ENCODE measurements at places on chromosomes 7 and 10.

DNA sequence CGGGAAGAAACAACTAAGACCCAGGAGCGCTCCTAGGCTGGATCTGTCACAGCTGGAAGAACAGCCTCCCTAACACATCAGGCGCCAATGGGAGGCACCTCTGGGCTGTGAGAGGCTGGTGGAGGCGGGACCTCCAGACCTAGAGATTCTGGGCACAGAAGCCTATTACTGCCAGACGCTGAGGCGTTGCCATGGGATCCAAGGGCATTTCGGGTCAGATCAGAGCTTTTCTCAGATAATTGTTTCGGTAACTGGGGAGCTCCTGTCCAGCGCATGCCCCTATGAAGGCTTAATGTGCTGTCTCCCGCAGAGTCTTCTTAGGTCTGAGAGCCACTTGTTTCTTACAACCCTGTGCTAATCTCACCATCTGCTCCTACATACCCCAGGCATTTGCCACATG lies 339.2 kb downstream of the ZNF716 start:
- no peak for DNase-seq

DNA sequence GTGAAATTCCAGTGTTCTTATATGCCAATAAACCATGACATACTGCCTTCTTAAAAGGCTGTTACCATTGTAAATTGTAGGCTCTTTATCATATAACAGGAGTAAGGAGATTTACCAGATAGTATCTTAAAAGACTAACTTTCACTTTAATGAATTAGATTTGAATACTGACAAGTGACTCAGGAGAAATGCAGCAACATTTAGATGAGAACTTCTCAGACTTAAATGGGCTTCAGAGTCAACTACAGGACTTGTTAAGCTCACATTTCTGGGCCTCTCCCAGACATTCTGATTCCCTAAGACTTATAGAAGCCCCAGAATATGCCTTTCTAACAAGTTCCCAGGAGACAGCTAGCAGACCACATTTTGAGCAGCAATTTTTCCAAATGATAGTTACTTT lies 466.3 kb downstream of the ARL4A start:
- DNase-seq = no peak

DNA sequence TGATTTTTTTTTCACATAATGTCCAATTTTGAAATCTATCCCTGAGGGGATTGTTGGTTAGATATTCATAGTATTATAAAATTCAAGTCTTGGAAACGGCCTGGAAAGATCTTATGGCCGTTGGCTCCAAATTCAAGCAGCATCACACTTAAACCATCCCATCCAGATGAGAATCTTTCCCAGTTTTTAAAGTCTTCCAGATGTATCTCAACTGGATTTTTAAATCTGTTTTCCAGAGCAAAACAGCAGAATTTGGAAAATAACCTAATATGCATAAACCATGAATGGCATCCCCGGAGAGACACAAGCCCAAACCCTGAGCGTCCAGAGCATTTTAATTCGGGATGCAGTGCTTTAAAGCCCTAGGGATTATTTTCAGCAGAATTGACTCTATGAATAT lies 208.2 kb upstream of the PRKCQ start:
- no peak for DNase-seq

GRCh38 chr10:88526501-88527105 lies 56.5 kb downstream of the RNLS start:
- DNase-seq = no peak

DNA sequence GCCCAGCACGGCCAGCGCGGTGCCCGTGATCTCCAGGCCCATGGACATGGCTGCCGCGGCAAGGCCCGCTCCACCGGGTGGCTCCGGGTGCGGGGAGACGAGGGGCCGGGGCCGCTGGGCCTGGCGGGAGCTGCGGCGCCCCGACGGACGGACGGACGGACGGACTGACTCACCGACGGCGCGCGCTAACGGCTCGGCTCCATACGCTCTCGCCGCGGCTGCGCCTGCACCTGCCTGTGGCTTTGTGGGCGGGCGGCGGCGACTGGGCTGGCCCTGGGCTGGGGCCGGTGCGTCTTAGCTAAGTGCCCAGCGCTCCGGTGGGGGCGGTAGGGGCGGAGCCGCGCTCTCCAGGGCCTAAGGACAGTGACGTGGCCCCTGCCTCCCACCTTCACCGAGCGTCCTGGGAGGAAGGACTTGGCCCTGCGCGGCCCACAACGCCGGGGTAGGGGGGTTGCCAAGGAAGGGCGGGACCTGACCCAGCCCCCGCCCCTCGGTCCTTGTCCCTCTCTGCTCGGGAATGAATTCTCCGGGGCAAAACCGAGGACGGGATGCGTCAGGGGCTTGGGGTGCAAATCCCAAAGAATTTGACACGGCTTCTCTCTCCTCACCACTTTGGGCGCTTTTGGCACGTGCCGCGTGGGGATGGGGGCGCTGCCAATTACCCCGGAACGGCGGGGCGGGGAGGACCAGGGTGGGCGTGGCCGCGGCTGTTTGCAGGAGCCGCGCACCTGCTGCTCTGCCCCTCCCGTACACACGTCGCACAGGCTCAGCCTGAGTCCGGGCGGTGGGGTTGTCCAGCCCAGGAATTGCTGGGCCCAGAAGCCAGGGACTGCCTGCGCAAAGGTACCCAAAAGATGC lies at the start of gene CLDN3:
Gene CLDN3 (minus strand): TSS at position 269 of the 858 bp plus-strand sequence. CDS start 221 bp downstream, at position 48.
- DNase-seq = peak; percentile 48

DNA sequence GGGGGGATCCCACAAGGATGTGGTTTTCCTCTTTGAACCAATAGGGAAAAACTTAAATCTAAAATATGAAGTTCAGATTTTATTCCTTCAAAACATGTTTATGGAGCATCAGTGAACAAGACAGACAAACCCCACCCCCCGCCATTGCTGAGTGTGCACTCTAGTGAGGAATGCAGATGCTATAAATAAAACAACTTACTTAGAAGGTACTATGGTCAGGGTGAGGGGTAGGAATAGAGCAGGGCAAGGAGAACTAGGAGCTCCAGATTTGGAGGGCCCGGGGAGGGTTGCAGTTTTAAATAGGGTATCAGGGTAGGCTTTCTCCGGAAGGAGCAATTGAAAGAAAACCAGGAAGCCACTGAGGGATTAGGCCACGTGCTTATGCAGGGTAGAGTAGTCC lies 47.9 kb downstream of the CELF2 start:
- DNase-seq = no peak

- no peak for DNase-seq
These were observed 158.6 kb downstream of the NRF1 start for GRCh38 chr7:129769866-129770808.

DNA sequence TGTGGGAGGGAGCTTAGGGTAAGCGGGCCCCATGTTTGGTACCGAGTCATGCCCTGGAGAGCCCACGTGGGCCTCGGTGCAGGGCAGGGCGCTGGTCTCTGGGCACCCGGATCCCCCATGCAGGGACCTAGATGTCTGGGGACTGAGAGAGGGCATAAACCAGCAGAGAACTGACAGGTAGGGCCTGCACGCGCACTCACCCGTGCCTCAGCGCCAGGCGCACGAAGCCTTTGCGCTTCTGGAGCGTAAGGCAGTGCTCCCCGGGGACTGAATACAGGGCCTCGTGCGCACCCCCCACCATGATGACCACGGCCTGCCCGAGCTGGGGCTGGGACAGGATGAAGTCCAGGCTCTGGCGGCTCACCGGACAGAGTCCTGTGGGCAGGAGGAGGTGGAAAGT lies 2.8 kb downstream of the MOGAT3 start:
- no peak for DNase-seq

DNA sequence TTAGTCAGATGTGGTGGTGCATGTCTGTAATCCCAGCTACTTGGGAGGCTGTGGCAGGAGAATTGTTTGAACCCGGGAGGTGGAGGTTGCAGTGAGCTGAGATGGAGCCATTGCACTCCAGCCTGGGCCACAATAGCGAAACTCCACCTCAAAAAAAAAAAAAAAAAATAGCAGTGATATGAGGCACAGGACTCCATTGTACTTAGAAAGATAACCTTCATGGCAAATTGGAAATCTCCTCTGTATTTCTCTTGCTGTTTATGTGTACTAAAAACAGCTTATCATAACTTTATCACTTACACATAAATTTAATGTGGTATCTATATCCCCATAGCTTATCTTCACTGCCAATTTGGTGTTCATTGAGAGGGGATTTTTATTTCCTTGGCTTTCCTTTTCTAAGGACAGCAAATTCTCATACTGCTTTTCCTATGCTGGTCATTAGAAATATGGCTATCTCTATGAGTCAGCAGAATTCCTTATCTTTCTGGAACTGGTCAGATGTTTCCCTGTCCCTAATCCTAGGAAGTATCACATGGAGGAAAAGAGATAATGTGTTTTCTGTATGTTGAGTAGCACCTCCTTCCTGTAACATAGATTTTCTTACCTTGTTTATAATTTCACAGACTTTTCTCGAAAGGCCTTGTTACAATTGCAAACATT lies 40.6 kb upstream of the ZEB1 start:
- DNase-seq = no peak

DNA sequence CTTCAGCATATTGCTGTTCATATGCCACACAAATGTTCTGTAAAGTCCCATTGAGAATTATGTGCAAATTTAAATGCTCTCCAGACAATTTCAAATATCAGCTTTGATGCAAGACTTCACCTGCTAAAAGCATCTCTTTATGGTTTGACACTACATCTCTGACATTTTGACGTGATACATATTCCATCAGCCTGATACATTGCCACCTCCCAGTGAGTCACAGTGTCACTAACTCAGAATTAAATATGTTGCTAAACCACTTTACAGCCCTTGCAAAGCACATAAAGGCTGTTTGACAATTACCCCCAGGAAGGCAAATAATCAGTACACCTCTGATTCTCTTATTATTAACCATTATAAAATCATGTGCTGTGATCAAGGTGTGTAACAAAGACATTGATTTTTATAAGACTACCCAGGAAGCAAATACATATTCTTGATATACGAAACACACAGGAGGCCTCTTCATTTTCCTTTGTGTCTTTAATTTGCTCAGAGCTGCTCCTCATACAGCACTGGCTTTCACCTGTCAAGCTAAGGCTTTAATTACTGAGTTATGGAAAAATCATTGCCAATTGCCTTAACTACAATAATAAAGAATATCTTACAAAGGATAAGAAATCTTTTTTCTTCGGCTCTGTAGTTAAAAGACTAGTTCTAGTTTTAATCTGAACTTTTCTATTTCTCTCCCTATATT lies 547.5 kb upstream of the C7orf33 start:
- no peak for DNase-seq

GRCh38 chr7:156049366-156049765 lies 237.1 kb upstream of the SHH start:
- no peak for DNase-seq

- no peak for DNase-seq
These were observed 48.7 kb upstream of the SHH start for GRCh38 chr7:155860840-155861479.

DNA sequence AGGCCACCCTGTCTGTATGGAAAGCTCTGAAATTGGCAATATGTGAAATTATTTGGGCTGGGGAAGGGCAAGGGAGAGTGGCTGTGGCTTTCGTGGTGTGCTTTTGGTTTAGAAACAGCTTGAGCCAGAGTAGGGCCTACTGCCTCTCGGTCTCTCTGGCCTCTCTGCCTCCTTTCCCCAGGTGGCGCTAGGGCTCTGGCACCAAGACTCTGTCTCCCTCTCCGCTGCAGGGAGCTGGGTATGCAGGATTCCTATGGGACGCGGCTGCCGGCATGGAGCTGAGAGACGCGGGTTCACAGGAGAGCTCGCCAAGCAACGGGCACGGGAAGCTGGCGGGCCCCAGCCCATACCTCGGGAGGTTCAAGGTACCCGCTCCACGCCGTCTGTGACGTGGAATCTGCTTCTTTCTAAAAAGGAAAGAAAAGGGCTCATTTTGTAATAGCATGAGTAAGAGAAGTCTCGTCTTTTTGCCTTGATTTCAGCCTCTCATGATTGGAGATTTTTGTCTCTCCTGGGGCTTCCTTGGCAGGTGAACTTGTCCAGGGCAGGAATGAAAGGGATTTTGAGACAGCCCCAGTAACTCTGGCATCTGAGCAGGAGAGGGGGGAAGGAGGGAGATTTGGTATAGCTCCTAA lies 105.1 kb upstream of the ANLN start:
- no peak for DNase-seq

DNA sequence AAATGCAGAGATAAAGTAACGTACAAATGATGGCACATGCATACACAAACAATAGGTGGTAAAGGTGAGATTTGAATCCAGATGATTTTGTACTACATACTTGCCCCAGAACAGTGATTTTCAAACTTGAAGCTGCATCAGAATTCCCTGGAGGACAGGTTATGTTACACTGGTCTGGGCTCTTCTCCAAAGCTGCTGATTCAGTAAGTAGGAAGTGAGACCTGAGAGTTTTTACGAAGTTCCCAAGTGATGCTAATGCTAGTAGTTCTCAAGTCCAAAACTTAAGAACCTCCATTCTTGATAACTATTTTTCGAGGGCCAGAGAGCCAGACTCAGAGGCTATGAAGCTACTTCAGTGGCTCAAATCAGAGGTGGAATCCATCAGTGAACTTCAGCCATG lies 159.0 kb upstream of the POM121L12 start:
- DNase-seq = no peak

DNA sequence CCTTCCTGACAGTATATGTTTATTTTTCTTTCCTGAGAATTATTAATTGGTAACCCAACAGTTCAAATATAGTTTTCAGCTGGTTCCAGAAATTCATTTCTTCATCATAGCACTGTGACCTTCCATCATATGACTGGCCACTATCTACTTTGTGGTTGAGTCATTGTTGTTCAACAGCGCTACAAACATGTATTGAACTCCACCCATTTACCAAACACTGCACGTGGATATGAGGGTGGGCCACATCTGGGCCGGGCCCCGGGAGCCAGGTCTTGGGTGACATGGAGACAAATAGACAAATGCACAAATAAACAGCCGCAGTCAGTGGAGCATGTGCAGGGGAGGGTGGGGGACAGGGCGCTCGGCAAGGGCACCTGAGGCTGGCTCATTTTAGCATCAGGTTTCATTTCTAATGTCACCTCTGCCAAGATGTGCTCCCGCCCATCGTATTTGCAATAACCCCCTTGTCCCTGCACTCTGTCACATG lies 24.0 kb upstream of the EEPD1 start:
- no peak for DNase-seq

GRCh38 chr7:78057571-78057970 lies 259.0 kb downstream of the PHTF2 start:
- no peak for DNase-seq

- no peak for DNase-seq
These were observed 438 bp downstream of the ARID5B start for GRCh38 chr10:61901829-61902444.

- no peak for DNase-seq
These were observed 116.6 kb upstream of the CDK1 start for GRCh38 chr10:60661637-60662036.

- no peak for DNase-seq
These were observed 69.8 kb downstream of the GNAI1 start for GRCh38 chr7:80204454-80204853.

All from hematopoietic multipotent progenitor cell (in vitro differentiated cells).